ENCODE measurements at places on chromosomes 1 and 21. TPM values are rescaled to one million over a fixed set of nuclear protein-coding genes. Genes with fewer than 3 reads are reported as not detected.

- no peak for DNase-seq
Observed at GRCh38 chr1:156437037-156437867, 63.3 kb downstream of the MEF2D start.

DNA sequence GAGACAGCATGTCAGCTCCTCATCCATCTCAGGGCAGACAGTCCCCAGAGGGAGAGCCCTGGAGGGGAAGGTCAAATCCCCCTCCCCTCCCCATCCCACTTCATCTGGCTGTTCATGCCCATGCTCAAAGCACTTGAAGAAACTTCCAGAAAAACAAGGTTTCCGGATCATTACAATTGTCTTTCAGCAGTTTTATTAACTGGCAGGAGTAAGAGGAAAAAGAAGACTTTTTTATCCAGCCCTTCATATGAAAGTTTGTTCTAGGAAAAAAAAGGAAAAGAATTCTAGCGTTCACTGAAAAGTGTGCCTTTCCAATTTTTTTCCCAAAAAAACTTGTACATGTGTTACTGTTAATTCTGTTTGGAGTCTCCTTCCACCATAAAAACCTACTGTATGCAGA, 145.7 kb upstream of the TIAM1 start:
- no peak for DNase-seq

The CDK11B gene
- 20.8 TPM for total RNA-seq

- peak; percentile 91 for DNase-seq
Observed at GRCh38 chr1:64744492-64745180, at the start of gene RAVER2. Gene RAVER2, plus strand, starts transcription at chr1:64745075. Its CDS starts 98 bp downstream, at chr1:64745173.

The LHX8 gene
- not detected for total RNA-seq

- DNase-seq = no peak
Observed at GRCh38 chr1:14815175-14815877, 216.8 kb downstream of the KAZN start.

The IRF6 gene
- total RNA-seq = 0.74 TPM

The BTBD19 gene
- 26.1 TPM for total RNA-seq

DNA sequence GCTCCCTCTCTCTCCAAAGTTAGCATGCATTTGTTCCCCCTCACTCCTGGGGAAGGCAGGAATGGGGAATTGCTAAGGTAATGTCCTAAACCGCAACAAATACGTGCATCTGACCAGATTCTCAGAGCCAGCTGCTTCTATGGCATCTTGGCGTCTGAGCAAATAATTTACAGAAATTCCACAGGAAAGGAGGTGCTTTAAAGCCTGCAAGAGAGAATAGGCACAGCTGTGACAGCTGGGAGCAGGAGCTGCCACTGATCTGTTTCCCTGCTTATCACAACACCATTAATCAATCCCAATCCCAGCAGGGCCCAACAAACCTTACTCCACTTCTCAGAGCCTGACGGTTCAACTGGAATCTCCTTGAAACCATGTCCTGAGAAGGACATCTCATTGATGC, 83.5 kb upstream of the ZNF281 start:
- DNase-seq = no peak

The ADGRB2 gene
- 3.9 TPM for total RNA-seq

The ANKRD35 gene
- 4.3 TPM for total RNA-seq

DNA sequence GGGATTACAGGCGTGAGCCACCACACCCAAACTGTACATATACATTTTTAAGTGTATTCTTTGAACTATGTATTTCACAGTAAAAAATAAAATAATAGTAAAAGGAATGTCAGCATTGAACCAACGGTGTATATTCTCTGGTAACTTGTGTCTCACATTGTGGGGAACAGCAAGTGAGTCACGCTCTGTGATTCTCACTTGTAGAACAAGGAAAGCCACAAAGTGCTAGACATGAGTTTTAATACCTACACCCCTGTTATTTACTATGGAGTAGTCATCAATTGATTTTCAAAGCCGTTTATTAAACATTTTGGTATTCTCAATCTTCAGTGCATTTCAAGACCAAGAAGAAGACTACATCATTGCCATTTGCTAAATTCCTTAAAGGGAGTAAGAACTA, 197.2 kb downstream of the GPATCH2 start:
- no peak for DNase-seq
